Naive thymus-derived CD8-positive, alpha-beta T cell (primary cell): ENCODE measurements at places on chromosomes 1 and 21. TPM values are rescaled to one million over a fixed set of nuclear protein-coding genes. Genes with fewer than 3 reads are reported as not detected.
A peak's percentile ranks its signal among the peaks of the same experiment; 100 is the strongest.

GRCh38 chr1:230270559-230271281 is 155.4 kb downstream of the PGBD5 start:
- H3K36me3 ChIP-seq: peaks cover 10% of the 10 kb centered on the region
- H3K27me3 ChIP-seq: no peaks in the 10 kb centered on the region
- H3K27ac ChIP-seq: no peak overlapping the region
- H3K4me3 ChIP-seq: peak overlapping the region; percentile 55
- DNase-seq: no peak
- peaks cover 50% of the 10 kb centered on the region for H3K4me1 ChIP-seq

- H3K4me3 ChIP-seq: no peak overlapping the region
- peaks cover 2% of the 10 kb centered on the region for H3K27me3 ChIP-seq
- no peaks in the 10 kb centered on the region for H3K36me3 ChIP-seq
- H3K27ac ChIP-seq: no peak overlapping the region
Observed at GRCh38 chr1:209601809-209602657, 18.5 kb downstream of the CAMK1G start.

GRCh38 chr1:183962903-183963302 is 74.6 kb downstream of the COLGALT2 start:
- no peak for DNase-seq
- peaks cover 10% of the 10 kb centered on the region for H3K27me3 ChIP-seq
- no peak overlapping the region for H3K4me3 ChIP-seq

DNA sequence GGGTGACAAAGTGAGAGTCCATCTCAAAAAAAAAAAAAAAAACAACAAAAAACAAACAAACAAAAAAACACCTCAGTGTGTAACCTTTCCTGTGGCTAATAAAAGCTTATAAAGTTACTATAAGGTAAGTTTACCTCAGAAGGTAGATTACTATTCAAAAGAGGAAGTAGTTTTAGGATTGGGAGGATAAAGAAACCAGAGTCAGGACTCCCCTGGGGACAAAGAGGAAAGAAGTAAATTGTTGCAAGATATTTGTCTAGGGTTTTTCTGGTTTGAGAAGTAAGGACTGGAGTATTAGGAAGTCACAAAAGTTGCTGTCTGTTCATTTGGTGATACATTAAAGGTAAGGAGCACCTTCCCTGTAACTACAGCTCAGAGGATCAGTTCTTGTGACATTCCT is 23.8 kb upstream of the CENPF start:
- no peaks in the 10 kb centered on the region for H3K36me3 ChIP-seq
- H3K4me1 ChIP-seq: no peaks in the 10 kb centered on the region
- no peaks in the 10 kb centered on the region for H3K27me3 ChIP-seq
- no peak overlapping the region for H3K27ac ChIP-seq
- DNase-seq: no peak
- no peak overlapping the region for H3K4me3 ChIP-seq

GRCh38 chr1:219189021-219189824 is 15.5 kb downstream of the LYPLAL1 start:
- H3K36me3 ChIP-seq: peaks cover 30% of the 10 kb centered on the region
- no peak overlapping the region for H3K4me3 ChIP-seq
- H3K27me3 ChIP-seq: no peaks in the 10 kb centered on the region
- no peak overlapping the region for H3K27ac ChIP-seq
- DNase-seq: no peak

GRCh38 chr1:113488576-113489177 is 98.4 kb downstream of the MAGI3 start:
- no peak overlapping the region for H3K27ac ChIP-seq
- peaks cover 24% of the 10 kb centered on the region for H3K36me3 ChIP-seq
- H3K4me1 ChIP-seq: no peaks in the 10 kb centered on the region
- no peak for DNase-seq
- no peaks in the 10 kb centered on the region for H3K27me3 ChIP-seq

DNA sequence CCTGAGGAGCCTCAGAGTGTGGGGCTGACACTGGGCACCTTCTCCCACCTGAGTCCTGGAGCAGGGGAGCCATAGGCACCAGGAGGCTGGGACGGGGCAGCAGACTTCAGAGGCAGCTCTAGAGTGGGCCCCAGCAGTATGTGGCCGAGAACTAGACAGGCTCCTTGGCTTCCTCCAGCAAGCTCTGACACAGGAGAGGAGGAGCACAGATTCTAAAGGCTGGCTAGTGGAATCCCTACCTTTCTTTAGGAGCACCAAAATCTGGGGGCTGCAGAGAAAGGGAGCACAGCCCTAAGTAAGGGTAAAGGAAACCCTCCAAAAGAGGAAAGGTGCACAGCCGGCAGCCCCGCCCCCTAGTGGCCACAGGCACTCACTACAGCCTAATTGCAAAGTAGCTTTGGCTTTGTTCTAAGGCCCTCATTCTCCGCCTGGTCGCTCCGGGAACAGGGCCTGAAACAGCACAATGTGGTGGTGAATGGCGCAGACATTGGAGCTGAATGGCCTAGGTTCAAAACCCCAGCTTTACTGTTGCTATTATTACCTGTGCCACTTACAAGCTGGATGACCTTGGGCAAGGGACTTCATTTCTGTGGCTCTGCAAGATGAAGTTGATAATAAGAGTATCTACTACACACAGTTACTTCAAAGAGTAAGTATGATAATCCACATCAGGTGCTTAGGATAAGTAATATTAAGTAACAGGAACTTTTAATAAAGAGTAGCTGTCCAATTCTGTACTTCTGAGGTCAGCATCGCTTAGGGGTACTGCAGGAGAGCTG is 8.8 kb upstream of the GUCA2A start:
- H3K4me3 ChIP-seq: no peak overlapping the region
- H3K36me3 ChIP-seq: no peaks in the 10 kb centered on the region
- H3K27me3 ChIP-seq: peaks cover 2% of the 10 kb centered on the region
- H3K27ac ChIP-seq: no peak overlapping the region
- no peaks in the 10 kb centered on the region for H3K4me1 ChIP-seq

DNA sequence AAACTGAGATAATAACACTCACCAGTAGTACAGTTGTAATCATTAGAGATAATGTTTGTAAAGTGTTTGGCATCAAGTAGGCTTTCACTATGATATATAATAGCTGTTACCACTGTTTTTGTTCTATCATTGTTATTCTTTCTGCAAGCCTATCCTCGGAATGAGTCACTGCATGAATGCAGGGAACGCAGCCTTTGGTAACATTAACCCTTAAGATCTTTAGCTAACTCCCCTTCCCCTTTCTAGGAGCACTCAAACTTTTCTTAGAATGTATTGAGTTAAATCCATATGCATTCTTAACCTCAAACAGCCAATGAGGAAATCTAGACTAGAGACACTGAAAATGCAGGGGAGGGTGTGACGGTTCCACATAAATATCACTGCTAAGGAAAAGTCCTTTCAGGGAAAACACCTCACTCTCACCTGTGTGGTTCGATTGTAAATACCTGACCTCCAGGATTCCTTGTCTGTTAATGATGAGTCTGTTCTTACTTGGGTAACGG is 467.3 kb downstream of the SETD4 start:
- H3K27ac ChIP-seq: no peak overlapping the region
- H3K27me3 ChIP-seq: peaks cover under 1% of the 10 kb centered on the region
- H3K4me3 ChIP-seq: no peak overlapping the region

- no peaks in the 10 kb centered on the region for H3K36me3 ChIP-seq
- no peaks in the 10 kb centered on the region for H3K4me1 ChIP-seq
- no peak overlapping the region for H3K4me3 ChIP-seq
- H3K27me3 ChIP-seq: no peaks in the 10 kb centered on the region
Observed at GRCh38 chr1:102742426-102742825, 365.9 kb downstream of the COL11A1 start.

- H3K4me1 ChIP-seq: peaks cover 8% of the 10 kb centered on the region
- H3K36me3 ChIP-seq: no peaks in the 10 kb centered on the region
- peaks cover 22% of the 10 kb centered on the region for H3K27me3 ChIP-seq
- no peak overlapping the region for H3K27ac ChIP-seq
Observed at GRCh38 chr1:157163273-157164127, 25.3 kb upstream of the ETV3 start.

GRCh38 chr1:47188791-47189785 is 748 bp downstream of the PDZK1IP1 start:
- peaks cover 46% of the 10 kb centered on the region for H3K27me3 ChIP-seq
- no peak overlapping the region for H3K27ac ChIP-seq
- no peak overlapping the region for H3K4me3 ChIP-seq
- no peaks in the 10 kb centered on the region for H3K36me3 ChIP-seq
- DNase-seq: no peak

DNA sequence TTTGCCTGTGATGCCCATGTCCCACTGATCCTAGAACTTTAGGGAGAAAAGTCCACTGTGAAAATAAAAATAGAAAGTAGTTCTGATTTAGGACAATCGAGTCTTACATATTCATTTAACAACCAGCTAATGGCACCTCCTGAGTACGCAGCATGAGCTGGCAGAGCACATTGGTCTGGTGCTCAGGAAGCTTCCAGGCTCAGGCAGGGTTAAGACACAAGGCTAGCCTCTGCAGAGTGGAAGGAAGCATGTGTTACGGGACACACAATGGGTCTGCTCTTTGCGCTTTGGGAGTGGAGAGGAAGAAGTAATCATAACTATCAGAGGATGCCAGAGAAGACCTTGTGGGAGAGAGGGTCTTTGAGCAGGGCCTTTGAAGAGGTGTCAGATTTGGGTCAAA is 4.2 kb upstream of the KLHDC8A start:
- H3K4me1 ChIP-seq: no peaks in the 10 kb centered on the region
- no peak overlapping the region for H3K27ac ChIP-seq
- no peak overlapping the region for H3K4me3 ChIP-seq
- no peak for DNase-seq
- H3K36me3 ChIP-seq: no peaks in the 10 kb centered on the region
- peaks cover 7% of the 10 kb centered on the region for H3K27me3 ChIP-seq

DNA sequence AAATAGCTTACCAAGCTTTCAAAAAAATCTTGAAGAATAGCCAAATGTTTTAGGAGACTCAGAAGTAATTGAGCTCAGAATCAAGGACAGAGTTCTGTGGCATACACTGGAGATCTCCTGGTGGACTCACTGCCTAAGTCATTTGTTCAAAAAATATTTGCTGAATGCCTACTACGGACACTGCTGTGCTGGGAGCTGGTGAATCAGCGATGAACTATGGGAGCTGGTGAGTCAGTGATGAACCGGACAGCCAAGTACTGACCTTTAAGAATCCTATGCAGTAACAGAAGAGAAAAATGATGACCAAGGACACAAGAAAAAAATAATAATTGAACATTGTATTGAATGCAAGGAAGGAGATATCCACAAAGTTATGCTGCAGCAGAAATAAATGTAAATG is 717.9 kb upstream of the CXADR start:
- H3K4me3 ChIP-seq: no peak overlapping the region
- DNase-seq: no peak
- H3K27me3 ChIP-seq: no peaks in the 10 kb centered on the region
- H3K4me1 ChIP-seq: no peaks in the 10 kb centered on the region

GRCh38 chr1:214634267-214634666 is 31.3 kb downstream of the CENPF start:
- no peak overlapping the region for H3K27ac ChIP-seq
- peaks cover 45% of the 10 kb centered on the region for H3K4me1 ChIP-seq
- H3K36me3 ChIP-seq: no peaks in the 10 kb centered on the region
- H3K27me3 ChIP-seq: no peaks in the 10 kb centered on the region
- H3K4me3 ChIP-seq: no peak overlapping the region

DNA sequence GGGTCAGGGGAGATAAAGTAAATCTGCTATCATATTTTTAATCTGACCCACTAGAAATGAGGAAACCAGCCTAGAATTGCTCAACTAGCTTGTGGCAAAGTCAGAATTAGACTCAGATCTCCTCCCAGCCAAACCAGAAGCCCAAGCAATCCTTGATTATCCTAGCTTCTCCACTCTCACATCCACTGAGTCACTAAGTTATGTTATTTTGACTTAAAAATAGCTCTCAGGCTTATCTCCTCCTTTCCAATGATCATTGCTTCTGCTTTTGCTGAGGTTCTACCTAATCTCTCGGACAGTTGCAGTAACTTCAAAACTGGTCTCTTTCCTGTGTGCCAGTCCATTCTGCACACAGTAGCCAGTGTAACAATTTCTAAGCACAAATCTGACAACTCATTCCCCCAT is 22.9 kb downstream of the OVAAL start:
- H3K4me3 ChIP-seq: no peak overlapping the region
- no peaks in the 10 kb centered on the region for H3K36me3 ChIP-seq
- no peak for DNase-seq
- H3K4me1 ChIP-seq: no peaks in the 10 kb centered on the region
- H3K27ac ChIP-seq: no peak overlapping the region

Gene BARHL2
- not detected for total RNA-seq

Gene RPE65
- total RNA-seq: not detected

Gene KCND3
- not detected for total RNA-seq

Gene RBM34
- total RNA-seq: 145 TPM

Gene ANGPTL1
- not detected for total RNA-seq
